ENCODE measurements at places on chromosomes 5 and 9.

DNA sequence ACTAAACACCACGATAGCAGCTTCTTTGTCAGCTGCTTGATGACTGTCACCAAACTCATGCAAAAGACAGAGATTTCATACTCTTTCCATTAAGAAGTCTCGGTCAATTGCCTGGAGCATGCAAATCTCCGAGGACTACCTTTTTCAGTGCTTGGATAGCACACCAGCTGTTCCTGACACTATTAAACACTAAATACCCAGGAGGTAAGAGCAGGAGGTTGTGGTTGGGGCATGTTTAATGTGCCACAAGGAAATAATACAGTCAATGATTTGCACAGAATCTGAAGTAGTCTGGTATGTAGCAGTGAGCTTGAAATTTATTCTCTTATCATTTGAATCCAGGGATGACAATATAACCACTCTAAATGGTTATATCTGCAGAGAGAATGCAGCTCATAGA, 996.2 kb downstream of the CDH12 start:
- no peak for DNase-seq

- DNase-seq = peak; percentile 2
Measured at GRCh38 chr5:113330533-113331208, 104.1 kb downstream of the TSSK1B start.

GRCh38 chr5:38029397-38030065, 189.7 kb upstream of the GDNF start:
- no peak for DNase-seq

DNA sequence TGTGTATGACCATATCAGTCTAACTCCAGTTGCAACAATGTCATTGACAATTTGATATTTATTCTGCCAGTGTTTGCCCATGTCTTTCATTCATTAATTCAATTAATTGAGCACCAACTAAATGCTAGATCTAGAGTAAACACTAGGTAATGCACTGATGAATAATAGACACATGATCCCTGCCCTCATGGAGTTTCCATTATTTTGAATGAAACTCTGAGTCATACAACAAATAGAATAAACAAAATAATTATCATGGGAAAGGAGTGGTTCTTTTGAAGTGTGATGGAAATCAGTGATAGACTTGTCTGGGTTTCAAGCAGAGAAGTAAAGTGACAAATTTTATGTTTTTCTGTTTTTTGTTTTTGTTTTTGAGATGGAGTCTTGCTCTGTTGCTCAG, 4.6 kb downstream of the ARHGEF37 start:
- DNase-seq = no peak

GRCh38 chr9:121972501-121972981, 120.6 kb downstream of the TTLL11 start:
- no peak for DNase-seq

DNA sequence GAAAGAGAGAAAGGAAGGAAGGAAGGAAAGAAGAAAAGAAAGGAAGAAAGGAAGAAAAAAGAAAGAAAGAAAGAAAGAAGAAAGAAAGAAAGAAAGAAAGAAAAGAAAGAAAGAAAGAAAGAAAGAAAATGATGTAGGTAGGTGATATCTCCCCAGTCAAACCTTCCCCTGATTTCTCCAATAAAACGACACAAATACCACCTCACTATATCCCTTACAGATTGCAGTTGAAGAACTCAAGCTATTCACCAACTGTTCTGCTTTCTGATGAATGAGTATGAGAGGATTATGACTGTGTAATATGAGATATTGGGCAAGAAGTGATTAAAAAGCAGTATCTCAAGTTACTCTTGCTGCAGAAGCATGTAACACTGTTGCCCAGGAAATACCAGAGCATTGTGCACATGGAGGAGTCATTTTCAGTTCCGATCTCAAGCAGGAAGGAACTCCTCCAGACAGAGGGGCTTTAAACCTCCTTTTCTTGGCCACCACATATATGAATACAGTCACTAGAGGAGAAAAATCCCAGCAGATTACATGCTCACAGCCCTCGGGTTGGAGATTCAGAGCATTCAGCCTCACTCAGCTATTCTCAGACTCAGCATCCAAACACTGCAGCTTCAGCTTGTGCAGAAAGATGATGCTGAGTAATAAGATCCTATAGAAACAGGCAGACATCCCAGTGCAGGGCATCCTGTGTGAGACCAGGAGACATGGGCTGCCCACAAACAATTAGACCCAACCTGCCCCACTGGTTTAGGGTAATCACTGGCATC, 61.4 kb downstream of the UGCG start:
- DNase-seq = no peak

DNA sequence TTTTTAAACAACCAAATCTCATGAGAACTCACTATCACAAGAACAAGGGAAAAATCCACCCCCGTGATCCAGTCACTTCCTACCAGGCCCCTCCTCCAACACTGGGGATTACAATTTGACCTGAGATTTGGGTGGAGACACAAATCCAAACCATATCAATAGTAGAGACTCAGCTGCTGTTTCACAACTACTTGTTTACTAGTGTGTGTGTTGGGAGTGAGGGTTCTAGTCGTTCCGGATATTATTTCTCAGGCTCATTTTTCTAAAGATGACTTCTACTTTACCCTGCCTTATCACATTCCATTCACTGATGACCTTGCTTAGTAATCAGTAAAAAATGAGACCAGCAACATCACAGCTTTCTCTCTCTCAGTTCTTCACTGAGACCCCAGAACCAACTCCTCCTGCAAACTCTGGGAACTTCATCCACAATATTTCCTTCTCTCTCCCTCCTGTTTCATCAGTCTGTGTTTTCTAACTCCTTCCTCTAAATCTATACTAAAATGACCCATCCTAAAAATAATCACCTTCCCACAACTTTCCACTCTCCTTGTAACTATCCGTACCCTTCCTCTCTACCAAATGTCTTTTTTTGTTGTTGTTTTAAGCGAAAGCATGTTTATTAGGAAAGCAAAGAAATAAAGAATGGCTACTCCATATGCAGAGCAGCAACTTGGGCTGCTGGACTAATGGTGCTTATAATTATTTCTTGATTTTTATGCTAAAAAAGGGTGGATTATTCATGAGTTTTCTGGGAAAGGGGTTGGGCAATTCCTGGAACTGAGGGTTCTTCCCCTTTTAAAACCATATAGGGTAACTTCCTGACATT, 121.5 kb upstream of the SPRY4 start:
- no peak for DNase-seq

- DNase-seq = no peak
Measured at GRCh38 chr9:91898451-91899218, 51.4 kb downstream of the ROR2 start.

GRCh38 chr5:72587661-72588308, 80.6 kb upstream of the ZNF366 start:
- DNase-seq = no peak

DNA sequence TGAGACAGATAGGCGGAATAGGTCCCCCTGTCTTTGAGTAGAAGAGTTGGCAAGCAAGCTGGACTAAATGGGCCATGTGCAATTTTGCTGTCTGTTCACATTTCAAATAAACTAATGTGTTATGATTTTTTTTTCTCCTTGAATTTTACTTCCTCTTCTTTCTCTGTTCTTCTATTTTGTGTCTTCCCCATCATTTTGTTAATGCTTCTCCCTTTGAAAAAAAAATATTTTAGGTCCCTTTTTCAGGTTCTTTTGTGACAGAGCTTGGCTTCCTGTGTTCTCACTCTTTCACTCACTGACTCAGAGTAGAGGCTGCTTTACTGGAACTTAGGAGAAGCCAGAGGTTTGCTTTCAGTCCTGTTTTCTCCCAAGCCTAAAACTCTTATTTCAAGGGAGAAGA, 48.1 kb downstream of the PTCD2 start:
- DNase-seq = no peak

DNA sequence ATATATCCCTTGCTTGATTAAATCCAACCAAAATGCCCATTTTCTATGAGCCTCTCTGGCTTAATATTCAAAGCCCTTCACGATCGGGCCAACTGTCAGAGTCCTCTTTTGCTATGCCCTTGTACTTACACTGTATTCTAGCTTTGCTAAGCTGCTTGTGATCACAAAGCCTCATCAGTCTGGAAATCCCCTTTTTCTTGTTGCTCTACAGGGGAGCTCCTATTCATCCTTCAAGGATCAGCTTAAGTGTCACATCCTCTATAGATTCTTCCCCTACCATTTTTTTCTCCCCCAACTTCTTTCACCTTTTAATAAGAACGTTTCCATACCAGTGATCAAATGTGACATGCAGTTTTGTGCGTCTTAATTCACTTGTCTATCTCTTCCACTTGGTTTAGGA, 450.4 kb upstream of the CHD1 start:
- no peak for DNase-seq

DNA sequence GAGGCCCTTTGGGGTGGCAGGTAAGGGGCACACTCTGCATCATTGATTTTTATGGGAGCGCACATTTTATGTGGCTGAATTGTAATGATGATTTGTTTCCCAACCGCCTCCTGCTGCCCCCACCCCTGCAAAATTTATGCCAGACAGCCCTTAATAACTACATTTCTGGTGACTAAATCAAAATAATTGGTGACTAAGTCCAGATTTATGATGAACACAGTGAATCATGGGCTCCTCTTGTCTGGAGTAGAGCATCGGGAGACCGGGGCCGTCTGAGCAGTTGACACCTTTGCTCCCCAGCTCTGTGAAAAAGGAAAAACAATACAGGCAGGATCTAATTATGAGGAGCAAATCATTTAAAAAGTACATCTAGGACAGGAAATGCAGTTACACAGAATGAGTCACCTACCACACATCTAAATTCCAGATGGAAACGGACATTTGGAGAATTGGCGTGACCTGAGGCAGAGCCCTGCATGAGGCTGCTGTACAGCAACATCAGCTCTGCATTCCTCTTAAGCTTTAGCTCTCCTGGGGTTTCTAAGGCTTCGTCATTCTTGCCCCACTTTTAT, 58.9 kb downstream of the DOCK2 start:
- DNase-seq = no peak

GRCh38 chr5:56148453-56148971, 84.6 kb downstream of the ANKRD55 start:
- DNase-seq = no peak

GRCh38 chr9:7053903-7054302, 296.1 kb downstream of the KDM4C start:
- DNase-seq = no peak

DNA sequence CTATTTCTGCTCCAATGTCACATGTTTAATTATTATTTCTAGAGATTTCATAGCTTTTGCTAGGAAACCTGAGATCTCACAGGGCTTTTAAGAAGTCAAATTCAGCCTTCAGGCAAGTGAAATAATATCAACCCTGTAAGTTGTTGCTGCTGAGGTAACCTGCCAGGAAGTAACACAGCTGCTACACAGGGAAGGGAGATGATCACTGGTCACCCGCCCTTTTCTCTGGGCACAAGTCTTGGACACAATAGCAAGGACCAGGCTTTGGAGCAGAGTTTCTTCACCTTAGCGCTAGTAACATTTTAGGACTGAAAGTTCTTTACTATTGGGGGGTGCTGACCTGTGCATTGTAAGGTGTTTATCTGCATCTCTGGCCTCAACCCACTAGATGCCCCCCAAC, 50.1 kb downstream of the PTTG1 start:
- DNase-seq = no peak

DNA sequence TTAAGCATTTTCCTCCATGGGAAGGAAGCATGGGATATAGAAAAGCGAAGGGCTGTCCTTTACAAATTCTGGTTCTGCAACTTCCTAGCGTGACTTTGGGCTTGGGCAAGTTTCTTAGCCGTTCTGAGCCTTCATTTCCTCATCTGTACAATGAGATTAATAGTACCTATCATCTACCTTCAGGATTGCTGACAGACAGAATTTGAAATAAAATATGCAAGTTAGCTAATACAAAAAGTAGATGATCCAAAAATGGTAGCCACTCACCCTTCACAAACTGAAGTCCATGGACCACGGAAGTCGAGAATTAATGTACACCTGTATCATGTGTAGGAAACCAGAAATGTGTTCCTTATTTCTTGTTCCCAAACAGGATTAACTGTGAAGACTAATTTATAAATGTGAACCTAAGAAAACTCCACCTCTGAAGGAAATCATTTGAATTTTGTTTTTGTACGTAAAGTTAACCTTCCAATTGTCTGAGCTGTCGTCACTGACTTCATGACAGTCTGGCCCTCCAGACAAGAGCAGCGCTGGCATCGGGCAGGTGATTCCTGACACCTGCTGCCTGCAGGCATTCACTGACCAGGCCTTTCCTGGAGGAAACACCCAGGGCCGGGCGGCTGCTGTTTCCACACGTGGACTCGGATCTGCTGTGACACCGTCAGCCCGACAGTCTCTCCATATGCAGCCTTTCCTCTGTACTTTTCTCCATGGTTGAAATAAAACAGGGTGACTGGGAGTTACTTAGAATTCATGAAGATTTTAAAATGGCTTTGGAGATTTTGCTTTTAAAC, 63.4 kb downstream of the PSMB7 start:
- no peak for DNase-seq

GRCh38 chr5:14700478-14701436, 36.2 kb downstream of the OTULIN start:
- DNase-seq = no peak

GRCh38 chr5:126562823-126563222, 32.2 kb downstream of the ALDH7A1 start:
- no peak for DNase-seq

DNA sequence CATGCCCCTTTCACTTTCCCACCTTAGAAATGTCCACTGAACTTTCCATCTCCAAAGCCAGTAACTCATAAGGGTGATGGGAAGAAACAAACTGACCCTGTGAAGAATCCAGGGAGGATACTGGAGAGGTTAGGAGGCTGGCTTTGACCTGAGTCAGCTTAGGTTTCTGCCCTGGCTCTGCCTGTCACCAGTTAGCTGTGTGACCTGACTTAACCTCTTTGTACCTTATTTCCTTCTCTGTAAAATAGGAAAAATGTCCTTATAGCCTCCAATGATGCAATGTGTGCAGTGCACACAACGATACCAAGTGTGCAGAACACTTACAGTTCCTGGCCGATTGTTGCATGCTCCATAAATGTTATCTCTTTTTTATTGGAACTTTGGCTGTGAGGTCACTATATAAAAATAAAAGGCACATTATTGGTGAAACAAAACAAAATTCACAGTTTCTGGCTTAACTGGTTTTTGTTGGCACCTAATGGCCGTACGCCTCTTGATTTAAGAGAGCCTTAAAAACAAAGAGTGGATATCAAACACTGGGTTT, 37.8 kb downstream of the GABRP start:
- no peak for DNase-seq

DNA sequence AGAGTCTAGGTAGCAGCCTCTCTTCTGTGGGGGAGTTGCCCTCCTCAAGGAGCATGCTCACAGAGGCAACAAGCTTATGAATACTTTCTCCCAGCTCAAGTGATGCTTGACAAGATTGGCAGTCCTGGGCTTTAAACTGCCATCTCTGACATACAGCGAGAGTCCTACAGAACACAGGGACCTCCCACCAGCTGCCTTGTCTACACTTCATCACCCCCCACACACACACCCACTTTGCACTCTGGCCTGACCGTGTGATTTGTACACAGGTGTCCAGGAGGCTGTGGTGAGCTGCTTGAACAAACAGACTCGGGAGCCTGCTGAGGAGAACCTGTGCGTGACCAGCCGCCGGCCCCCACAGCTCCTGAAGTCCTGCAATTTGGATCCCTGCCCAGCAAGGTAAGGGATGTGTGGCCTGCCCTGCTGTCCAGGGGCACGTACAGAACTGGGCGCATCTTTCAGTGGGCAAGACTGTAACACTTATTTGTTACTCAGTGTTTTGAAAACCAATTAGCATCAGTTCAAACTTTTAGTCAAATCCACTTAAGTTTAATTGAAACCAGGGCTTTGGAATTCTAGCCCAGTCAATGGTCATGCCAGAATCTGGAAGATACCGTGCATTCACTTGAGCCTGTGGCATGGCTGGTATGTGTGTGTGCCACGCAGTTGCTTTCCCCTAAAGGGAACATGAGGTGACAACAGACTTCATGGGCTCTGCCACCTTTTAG, 247.5 kb downstream of the ADAMTSL1 start:
- DNase-seq = no peak

GRCh38 chr5:111813537-111813936, 56.5 kb upstream of the NREP start:
- no peak for DNase-seq
